ENCODE measurements at places on chromosomes 3 and 15.

- no peak for DNase-seq
Observed at GRCh38 chr3:193928354-193929209, 207.4 kb upstream of the HES1 start.

DNA sequence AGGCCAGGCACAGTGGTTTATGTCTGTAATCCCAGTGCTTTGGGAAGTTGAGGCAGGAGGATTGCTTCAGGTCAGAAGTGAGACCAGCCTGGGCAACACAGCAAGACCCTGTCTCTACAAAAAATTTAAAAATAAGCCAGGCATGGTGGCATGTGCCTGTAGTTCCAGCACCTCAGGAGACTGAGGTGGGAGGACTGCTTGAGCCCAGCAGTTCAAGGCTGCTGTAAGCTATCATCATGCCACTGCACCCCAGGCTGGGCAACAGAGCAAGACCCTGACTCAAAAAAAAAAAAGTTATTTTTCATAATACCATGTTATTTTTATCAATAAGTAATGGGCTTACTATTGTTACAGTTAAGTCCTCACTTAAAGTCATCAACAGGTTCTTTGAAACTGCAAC lies 59.7 kb downstream of the SETD2 start:
- DNase-seq, result no peak

DNA sequence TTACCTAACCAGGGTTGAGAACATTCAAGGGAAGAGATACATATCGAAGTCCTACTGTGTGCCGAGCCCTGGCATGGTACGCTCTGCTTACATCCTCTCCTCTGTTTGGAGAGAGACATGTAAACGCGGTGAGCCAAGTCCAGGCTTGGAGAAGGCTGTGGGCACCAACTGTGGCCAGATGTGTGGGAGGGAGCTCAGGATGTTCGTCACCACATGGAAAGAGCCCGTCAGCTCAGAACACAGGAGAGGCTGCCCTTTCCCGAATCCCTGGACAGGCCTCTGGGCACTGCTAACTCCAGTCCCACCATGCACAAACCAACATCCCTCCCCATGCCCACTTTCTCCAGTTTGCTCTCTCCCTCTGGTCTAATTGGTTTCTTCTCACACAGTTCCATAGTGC lies 43.0 kb downstream of the MESD start:
- no peak for DNase-seq

- peak; percentile 57 for DNase-seq
Observed at GRCh38 chr3:128297401-128298138, 144.3 kb downstream of the EEFSEC start.

DNA sequence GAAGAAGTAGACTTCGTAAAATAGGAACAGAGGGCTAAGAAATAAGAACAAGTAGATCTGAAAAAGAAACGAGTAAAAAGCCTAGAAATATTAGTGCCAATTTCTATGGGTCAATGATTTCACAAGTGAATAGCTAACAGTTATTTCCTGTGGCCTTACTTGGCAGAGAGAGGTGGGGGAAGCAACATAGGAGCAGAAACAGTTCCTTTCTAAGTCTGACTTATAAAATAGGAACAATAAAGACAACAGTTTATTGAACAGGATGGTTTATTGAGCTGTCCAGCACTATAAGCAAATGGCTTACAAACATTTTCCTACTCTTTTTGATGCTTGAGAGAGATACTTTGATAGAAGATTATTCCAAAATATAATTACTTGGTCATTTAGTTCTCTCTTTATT lies 37.9 kb downstream of the AGTR1 start:
- no peak for DNase-seq

DNA sequence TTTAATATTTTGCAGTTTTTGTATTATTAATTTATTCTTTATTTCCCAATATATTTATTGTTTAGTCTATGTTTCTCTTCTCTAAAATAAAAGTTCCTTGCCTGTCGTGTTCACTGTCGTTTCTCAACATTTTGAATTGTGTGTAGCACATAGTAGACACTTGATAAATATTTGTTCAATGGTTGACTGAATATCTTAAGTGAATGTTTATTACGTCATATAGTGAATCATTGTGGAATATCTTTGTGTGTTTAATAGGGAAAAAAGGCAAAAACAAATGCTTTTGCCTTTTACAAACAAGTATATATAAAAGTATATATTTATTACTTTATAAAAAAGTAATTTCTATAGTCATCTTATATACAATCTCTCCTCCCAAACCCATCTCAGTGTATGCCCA lies 572.3 kb downstream of the EPHA3 start:
- no peak for DNase-seq

DNA sequence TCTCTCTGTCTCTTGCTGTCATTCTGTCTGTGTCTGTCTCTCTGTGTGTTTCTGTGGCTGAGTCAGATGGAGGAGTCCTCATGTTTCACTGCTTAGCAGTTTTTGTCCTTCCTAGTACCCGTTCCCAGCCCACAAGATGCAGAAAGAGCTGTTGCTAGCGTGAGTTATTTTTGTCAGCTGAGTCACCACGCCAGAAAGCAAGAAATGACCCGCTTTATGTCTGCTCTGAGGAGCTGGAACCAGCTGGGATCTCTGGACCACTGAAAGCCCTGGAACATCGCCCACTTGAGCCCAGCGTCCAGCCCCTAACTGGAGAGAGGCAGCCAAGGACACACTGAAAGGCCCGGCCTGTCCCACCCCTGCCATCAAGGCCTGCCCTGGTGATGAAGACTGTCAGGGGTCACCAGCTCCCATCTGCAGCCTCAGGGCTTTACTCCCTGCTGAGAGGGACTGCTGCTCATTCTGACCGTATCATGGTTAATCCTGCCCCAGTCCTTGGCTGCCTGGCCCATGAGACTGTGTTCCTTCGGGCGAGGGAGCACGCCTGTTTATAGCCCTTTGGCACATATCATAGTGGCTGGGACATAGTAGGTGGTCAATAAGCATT lies 101.7 kb upstream of the TPM1 start:
- peak; percentile 73 for DNase-seq

- no peak for DNase-seq
Observed at GRCh38 chr3:1616744-1617143, 481.9 kb upstream of the CNTN4 start.

- no peak for DNase-seq
Observed at GRCh38 chr3:71397046-71397445, 186.5 kb downstream of the FOXP1 start.

DNA sequence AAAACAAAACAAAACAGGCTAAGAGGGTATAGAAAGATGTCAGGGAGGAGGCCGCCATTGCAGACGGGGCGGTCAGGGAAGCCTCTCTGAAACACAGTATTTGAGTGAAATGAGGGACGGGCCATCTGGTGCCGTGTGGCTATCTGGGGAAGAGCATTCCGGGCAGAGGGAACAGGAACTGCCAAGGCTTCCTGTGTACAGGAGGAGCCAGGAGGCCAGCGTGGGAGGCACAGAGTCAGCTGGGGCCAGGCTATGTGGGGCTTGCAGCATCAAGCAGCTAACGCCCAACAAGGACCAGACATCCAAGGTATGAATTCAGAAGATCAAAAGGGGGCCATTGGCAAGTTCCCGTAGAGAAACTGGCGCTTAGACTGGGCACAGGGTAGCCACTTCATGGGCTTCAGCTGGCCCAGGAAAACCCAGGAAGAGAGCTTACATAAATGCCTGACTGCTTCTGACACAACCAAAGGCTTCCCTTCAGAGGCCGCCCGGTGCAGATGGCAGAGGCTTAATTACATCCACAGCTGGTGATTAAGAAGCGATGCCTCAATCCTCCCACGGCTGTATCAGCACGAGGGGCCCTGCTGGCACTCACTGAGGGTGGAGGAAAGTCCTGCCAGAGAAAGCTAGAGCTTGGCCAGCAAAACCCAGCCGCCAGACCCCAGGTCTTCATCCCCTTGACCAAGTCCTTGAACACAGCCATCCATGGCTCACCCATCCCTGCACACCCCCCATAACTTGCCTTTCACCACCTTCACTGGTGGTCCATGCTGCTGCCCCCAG lies 144.9 kb downstream of the MEGF11 start:
- no peak for DNase-seq

DNA sequence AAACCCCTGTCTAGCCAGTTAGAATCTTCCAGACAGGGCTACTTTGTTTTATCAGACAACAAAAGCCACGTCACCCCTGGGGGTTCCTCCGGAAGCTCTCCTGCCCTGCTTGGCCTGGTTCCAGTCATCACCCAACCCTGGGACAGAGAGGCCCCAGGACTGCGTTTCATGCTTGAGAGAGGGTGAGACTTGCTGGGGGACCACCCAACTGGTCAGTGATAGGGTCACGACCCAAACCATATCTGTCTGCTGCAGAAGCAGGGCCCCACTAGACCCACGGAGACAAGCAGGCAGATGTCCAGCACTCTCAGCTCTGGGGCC lies 1.2 kb downstream of the NT5DC2 start:
- DNase-seq, result peak; percentile 62

DNA sequence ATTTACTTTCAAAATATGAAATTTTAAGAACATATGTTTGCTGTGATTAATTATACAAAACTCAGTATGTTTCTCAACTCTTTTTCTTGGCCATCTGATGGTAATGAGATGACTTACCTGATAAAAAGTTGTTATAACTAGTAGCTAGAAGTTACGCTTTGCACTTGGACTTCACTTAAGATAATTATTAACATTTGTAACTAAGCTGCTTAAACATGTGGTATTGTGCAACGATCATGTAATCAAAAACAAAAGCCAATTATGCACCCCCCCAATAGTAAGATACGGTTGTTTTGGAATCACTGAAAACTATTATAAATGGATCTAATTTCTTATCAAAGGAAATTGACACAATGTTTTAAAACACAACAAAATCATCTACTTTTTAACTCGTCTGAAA lies 342.9 kb downstream of the CNTN3 start:
- no peak for DNase-seq

GRCh38 chr15:75112278-75112847 lies 89.0 kb downstream of the PPCDC start:
- no peak for DNase-seq

DNA sequence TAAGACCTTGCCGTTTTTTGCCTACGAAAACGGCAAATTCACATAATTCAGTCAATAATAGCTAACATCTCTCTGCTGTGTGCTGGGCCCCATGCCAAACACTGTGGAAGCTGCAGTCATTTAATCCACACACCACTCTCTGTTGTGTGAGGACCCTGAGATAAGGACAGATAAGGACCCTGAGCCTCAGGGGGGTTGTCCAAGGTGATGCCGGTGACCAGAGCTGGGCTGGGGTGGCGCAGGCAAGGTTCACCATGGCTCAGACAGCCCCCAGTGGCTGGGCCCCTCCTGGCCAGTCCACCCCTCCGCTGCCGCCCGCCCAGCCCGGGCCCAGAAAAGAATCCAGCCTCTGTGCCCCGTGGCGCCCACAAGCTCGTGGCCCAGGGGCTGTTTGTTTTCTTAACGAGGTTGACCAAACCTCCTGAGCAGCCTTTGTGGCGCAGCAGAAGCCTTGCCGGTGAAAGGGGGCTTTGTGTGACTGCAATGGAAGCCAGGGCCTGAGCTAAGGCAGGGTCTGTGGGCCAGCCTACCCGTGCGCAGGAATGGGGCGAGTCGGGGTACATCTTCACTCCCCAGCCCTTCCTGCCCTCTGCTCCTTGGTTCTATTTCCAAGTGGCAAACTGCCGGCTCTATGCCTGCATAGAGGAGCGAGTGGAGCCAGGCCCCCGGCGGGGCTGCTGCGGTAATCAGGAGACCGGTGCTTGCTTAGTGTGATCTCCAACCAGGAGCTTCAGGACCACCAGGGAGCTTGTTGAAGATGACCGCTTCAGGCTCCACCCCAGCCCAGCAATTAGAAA lies 4.4 kb upstream of the SNX22 start:
- DNase-seq, result no peak

DNA sequence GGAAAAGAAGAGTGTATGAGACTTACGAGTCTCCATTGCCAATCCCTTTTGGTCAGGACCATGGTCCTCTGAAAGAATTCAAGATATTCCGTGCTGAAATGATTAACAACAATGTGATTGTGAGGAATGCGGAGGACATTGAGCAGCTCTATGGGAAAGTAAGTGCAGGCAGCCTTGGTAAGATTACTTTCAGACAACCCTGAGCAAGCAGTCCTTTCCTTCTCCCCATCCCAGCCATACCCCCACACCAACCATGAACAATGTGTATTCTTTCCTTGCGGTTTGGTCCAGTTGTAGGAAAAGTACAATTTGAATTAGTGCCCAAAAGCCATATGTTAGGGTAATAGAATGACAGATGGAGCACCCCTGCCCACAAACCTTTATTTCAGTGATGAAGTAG lies 5.6 kb downstream of the TSEN2 start:
- no peak for DNase-seq

- DNase-seq, result no peak
Observed at GRCh38 chr3:126664591-126665214, 9.8 kb upstream of the TXNRD3 start.

DNA sequence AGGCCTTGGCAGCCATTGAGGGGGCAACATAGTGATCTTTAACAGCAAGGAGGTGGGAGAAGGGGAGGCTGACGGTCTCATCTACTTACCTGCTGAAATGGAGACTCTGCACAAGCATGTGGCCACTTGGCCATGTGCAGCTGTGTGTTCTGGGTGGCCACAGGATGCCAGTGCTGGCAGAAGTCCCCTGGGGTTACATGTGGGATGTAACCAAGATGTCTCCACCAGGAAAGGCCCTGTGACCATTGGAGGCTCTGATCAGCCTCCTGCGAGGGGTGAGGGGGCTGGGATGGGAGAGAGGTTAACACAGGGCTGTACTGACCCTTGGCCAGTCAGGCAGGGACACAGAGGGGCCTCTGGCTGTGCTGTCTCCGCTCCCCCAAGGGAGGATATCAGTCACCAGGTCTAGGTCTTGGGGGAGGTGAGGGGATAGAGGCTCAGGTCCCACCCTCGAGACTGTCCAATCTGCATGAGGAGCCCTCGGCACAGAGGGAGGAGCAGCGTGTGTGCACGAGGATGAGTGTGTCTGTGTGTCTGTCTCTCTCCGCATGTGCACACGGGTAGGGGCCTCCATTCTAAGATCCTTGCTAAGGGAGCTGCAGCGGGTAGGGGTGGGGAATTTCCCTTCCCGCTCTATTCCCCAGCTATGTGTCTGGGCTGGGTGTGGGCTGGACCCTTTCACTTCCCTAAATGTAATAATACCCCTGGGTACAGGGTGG lies 19.5 kb downstream of the PRKCD start:
- no peak for DNase-seq

DNA sequence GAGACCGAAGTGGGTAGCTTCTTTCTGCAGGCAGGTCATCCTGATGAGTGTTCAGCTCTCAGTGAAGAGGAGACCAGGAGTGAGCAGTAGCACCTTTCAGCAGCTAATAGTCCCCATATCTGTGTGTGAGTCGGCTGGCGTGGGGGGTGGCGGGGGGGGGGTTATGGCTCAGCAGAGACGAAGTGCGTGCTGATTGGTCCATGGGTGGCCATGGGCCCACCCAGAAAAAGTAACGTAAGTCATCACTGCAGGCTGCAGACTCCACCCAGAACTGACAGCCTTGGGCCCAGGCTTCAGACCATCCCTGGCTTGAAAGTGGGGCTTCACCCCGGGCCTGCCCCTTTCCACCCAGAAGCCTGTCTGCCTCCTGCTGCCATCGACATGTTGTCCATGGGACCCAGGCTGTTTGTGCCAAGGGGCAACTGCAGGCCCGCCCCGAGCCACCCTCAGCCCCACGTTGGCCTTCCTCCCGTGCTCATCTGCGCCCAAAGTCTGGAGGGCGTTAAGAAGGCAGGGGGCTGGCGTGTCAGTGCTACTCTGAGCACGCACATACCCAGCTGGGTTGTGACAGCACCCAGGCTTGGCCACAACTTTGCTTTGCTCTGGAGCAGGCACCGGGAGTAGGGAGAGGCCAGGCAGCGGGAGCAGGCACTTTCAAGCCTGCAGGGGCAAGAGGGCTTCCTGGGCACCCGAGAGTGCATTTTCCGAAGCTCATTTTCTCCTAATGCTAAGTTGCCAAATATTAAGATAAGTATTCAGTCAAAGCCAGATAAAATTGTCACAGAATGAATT lies 511.7 kb upstream of the CDIN1 start:
- DNase-seq, result no peak

All from ureter (tissue), 1 donor.